Fibroblast of the aortic adventitia (primary cell): ENCODE measurements at places on chromosomes 11 and 22. TPM values are rescaled to one million over a fixed set of nuclear protein-coding genes. Genes with fewer than 3 reads are reported as not detected.

The MS4A6E gene
- total RNA-seq = not detected in 2 replicates

The DERL3 gene
- total RNA-seq = 0.36 TPM in 1 of 2 replicates, not detected in the other

The PGA4 gene
- not detected in 2 replicates for total RNA-seq

The OR6A2 gene
- total RNA-seq = 0.27 and 0.33 TPM in 2 replicates

The TSSK2 gene
- not detected in 2 replicates for total RNA-seq

The PGM2L1 gene
- 4.2 and 4.3 TPM in 2 replicates for total RNA-seq

The SPINDOC gene
- 6.7 and 10.1 TPM in 2 replicates for total RNA-seq

The PRAME gene
- total RNA-seq = 0.54 TPM in 1 of 2 replicates, not detected in the other
